ENCODE measurements at places on chromosomes 5 and 9.

DNA sequence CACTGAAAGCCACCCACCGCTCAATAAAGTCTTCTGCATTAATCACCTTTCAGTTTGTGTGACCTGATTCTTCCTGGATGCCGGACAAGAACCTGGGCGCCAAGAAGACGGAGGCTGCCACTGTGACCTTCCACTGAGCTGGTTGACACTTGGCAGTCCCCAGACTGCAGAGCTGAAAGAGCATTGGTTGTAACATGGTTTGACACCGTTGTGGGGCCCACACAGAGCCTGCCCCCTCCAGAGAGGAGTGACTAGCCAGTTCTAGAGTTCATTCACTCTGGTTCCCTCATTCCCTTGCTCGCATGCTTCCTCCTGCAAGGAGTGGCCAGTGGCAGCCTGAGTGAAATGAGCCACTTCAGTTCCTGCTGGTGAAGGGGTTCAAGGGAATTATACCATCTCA, 86.2 kb upstream of the ANXA1 start:
- no peak for DNase-seq

DNA sequence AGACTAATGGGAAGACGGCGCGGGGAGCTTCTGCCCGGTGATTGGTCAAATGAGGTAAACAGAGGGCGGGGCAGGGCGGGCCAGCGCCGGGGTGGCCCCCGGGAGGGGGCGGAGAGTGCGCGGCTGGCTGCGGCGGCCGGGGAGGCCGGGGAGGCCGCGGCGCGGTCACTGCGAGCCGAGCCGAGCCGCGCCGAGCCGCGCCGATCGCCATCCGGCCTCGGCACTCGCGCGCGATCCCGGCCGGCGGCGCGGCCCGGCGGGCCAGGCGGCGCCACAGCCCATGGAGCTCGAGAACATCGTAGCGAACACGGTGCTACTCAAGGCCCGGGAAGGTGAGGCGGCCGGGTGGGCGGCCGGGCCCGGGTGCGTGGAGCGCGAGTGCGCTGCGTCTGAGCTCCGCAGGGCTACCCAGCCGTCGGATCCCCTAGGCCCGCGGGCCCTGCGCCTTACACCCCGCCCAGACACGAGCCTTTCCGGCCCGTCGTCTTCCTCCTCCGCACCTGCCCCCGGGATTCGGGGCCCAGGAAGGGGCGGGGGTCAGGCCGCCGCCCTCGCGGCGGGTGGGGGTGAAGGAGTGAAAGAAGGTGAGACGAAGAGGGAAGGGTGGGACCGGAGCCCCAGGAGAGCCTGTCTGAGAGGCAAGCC, at the start of gene GRK6:
GRK6 (plus strand) TSS at position 111 of the 645 bp plus-strand sequence; CDS start at position 281, 170 bp downstream.
- no peak for DNase-seq

DNA sequence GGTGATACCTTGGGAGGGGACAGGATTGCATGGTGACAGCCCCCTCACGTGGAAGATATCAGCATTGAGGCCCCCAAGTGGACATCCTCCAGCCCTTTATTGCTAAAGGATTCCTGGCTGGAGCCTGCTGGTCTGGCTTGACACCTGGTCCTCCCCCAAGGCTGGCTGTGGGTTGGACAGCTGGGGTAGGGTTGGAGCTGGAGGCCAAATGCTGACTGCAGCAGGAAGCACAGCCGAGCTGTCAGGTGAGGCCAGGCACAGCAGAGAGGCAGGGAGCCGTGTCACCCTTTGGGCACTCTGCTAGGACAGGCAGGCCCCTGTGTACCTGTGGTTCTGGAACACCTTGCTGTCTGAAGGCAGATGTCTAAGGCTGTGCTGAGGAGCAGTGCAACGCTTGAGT, 2.2 kb downstream of the CACFD1 start:
- no peak for DNase-seq

DNA sequence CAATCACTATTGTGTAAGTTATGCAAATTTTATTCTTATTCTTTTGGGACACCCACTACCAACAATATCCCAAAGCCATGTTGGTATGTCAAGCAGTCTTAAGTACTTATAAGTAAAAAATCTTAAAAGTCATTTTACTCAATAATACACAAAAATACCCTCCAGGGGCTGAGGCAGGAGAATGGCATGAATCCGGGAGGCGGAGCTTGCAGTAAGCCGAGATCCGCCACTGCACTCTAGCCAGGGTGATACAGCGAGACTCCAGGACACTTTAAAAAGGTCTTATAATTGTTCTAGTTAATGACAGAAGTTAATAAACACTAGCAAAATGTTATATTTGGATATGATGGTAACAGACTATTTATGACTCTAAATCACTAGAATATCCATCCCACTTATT, 16.8 kb downstream of the CLINT1 start:
- DNase-seq: no peak

DNA sequence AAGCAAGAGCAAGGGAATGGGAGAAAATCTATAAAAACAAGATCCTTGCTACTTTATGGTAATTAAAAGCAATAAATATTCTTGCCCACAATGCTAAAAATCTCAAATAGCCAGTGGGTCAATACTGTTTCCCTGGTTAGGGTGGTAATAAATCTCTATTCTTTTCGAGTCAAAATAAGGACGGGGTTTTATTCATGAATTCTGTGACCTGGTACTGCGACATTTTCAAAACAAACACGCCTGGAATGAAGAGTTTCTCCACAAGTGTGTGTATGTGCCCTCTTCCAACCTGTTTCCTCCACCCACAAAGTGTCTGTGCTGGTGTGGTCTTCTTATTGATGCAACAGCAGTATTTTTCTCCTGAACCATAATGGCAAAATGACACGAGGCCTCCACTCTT, 358.8 kb upstream of the BRINP1 start:
- DNase-seq: no peak

DNA sequence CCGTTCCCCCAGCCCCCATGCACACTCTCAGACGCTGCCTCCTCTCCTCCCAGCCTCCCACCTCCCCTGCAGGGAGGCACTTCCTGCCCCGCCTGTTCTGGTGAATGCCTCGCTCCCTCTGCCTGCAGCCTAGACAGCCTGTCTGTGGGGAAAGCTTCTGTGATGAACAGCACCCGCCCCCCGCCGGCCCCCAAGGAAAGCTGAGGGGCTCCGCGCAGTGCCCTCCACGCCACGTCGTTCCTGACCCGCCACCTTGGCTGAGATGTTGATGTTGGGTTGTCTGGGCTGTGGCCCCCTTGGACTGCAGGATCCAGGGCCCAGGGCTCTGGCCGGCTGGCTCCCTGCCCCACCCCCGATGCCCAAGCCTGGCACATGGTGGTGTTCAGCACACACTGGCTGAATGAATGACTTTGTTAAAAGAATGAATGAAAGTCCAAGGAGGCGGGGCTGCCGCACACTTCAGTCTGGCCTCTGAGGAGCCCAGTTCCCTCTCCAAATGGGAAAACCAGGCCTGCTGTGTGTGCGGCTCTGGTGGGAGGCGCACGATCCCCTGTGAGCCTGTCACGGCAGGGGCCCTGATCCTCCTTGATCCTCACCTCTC, 2.1 kb upstream of the MYMK start:
- no peak for DNase-seq

GRCh38 chr5:97067296-97067850, 75.0 kb downstream of the LIX1 start:
- DNase-seq: no peak

DNA sequence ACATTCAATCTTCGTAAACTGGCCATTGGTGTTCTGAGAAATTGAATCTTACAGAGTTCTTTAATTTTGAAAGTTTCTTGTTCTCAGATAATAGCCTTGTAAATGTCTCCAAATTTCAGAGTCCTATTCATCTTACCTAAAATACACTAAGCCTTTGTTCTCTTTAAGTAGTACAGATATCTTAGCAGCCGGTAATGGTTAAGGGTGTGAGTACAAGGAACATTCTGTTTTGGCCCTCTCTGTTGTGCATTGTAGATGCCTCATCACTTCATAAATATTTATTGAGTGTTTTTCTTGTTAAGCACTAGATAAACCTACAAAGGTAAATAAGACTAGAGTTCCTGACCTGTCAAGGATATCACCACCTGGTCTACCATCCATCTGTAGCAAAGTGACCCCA, 35.2 kb downstream of the ZCCHC7 start:
- DNase-seq: no peak

DNA sequence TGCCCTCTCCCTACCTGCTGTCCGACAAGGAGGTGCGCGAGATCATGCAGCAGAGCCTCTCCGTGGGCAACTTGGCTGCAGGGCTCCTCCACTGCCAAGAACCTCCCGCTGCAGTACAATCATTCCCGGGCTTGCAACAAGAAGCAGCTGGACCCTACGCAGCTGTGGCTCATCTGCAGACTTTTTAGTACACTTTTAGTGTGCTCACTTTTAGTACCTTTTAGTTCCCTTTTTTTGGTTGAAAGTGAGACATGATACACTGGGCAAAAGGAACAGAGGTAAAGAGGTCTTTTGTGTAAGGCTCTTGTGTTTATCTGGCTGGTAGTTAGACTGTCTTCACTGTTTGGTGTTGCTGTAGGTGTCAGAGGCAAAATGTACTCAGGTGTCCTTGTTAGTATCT, 58.1 kb upstream of the SPTLC1 start:
- no peak for DNase-seq

- DNase-seq: no peak
These were observed 32.1 kb upstream of the SH3PXD2B start for GRCh38 chr5:172486451-172486850.

GRCh38 chr5:176481711-176482110, 33.5 kb downstream of the FAF2 start:
- DNase-seq: no peak

All from GM18507 (cell line).